Keratinocyte (primary cell): ENCODE measurements at places on chromosomes 5 and 9. TPM values are rescaled to one million over a fixed set of nuclear protein-coding genes. Genes with fewer than 3 reads are reported as not detected.

DNA sequence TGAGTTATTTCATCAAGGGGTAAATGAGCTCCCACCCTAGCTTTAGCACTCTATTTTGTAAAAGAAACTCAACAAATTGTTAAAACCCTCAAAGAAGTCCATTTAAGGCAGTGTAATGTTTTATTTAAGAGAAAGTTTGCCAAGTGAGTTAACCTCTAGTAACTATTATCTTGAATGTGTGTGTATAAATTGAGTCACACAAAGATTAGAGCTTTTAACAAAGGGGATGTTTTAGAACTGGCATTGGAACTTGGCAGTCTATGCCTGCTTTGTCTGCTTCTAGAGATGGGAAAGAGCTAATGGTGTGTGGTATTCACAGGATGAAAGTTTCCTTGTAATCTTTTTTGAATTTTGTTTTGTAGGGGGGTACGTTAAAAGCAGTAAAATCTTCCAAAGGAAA is 33.2 kb downstream of the KDM3B start:
- no peaks in the 10 kb centered on the region for H3K4me1 ChIP-seq
- DNase-seq = no peak
- no peak overlapping the region for H3K27ac ChIP-seq
- peaks cover 10% of the 10 kb centered on the region for H3K36me3 ChIP-seq

DNA sequence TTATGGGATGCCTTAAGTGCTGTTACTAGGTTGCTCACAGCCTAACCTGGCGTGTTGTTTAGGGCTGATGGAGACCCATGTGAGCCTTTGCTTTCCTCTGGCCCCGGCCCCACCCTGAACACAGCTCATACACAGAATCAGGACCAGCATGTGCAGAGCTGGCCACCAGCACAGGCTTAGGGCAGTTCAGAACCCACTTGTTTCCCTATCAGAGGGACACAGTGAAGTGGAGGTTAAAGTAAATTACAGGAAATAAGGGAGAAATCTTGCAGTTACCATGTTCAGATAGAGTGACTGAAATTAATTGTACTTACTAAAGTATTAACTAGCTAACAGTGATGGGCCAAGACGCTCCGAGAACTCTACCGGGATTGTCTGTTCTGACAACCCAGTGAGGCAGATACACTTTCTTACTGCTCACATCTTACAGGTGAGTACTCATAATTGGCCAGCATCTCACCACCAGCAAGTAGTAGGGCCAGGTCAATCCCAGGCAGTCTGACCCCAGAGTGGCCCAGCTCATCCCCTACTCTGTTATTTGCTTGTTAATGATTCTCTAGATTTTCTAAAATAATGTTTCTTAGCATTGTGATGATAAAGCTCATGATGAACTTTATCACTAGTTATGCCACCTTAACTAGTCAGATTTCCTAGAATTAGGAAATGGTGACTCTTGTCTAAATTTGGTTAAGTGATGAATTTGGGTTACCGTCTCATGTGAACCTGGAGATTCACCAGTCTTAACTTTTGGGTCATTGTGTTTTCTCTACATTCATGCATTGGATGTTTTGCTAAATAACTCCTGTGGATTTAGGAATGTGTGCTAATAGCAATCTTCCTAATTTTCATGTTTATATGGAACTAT is 15.4 kb downstream of the CCT5 start:
- peaks cover 35% of the 10 kb centered on the region for H3K36me3 ChIP-seq
- peaks cover 15% of the 10 kb centered on the region for H3K4me1 ChIP-seq
- H3K27me3 ChIP-seq = no peaks in the 10 kb centered on the region
- no peak overlapping the region for H3K27ac ChIP-seq
- DNase-seq = no peak

DNA sequence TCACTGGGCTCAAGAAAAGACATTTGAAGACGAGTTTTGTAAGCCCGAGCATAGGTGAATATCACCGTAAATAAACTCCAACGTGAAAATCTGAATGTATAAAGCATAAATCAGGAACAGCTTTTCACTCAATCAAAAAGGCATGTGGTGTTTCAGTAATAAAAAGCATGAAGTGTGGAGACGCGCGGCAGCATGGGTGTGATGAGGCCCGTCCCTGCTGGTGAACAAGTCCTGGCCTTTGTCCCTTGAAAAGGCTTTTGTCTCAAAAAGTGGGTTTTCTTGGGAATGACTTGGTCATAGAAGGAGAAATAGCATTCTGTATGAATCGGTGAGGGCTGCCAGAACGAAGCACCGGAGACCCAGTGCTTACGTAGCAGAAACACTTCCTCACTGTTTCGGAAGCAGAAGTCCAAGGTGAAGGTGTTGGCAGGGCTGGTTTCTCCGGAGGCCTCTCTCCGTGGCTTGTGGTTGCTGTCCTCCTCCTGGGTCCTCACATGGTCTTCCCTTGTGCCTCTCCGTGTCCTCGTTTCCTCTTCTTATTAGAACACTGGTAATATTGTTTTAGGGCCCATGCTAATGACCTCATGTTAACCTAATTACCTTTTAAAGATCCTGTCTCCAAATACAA is 24.9 kb downstream of the ROPN1L start:
- H3K4me1 ChIP-seq = peaks cover 11% of the 10 kb centered on the region
- DNase-seq = no peak
- no peak overlapping the region for H3K4me3 ChIP-seq
- H3K27ac ChIP-seq = no peak overlapping the region

GRCh38 chr5:2582106-2582505 is 169.4 kb downstream of the IRX2 start:
- peaks cover 5% of the 10 kb centered on the region for H3K27me3 ChIP-seq
- H3K36me3 ChIP-seq = no peaks in the 10 kb centered on the region
- DNase-seq = no peak
- H3K4me3 ChIP-seq = no peak overlapping the region
- no peak overlapping the region for H3K27ac ChIP-seq

DNA sequence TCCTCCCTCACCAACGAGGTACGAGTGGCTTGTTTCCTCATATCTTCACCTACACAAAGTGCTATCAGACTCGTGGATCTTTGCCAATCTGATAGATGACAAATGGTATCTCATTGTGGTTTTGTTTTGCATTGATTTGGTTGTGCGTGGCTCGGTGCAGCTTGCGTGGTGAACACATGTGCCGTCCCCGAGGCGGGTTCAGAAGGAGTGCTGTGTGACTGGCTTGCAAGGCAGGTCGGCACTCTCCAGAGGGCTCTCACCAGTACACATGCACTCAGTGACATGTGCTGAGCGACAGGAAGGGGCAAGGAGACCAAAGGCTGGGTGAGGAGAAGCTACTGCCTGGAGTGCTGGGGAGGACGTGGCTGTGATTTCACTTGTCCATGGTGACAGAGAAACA is 95.3 kb upstream of the PITX1 start:
- peaks cover 26% of the 10 kb centered on the region for H3K4me1 ChIP-seq
- no peaks in the 10 kb centered on the region for H3K36me3 ChIP-seq
- no peak for DNase-seq
- peaks cover 6% of the 10 kb centered on the region for H3K27me3 ChIP-seq

- H3K27me3 ChIP-seq = no peaks in the 10 kb centered on the region
- H3K27ac ChIP-seq = no peak overlapping the region
- peaks cover 38% of the 10 kb centered on the region for H3K4me1 ChIP-seq
- H3K36me3 ChIP-seq = no peaks in the 10 kb centered on the region
Measured at GRCh38 chr5:10699987-10700386, 61.0 kb downstream of the DAP start.

- H3K27me3 ChIP-seq = no peaks in the 10 kb centered on the region
- H3K4me3 ChIP-seq = peak within 1 kb of the TSS; percentile 73
- H3K27ac ChIP-seq = peak within 1 kb of the TSS; percentile 22
- H3K4me1 ChIP-seq = peaks cover 4% of the 10 kb centered on the region
Measured at GRCh38 chr5:112419164-112419985, at the start of gene EPB41L4A. TSS of gene EPB41L4A (minus strand) at chr5:112419277. CDS start at chr5:112419039, 238 bp downstream.

The PDGFRB gene
- 0.14 TPM in 1 of 3 replicates, not detected in the others for polyA plus RNA-seq

- peaks cover 27% of the 10 kb centered on the region for H3K4me1 ChIP-seq
- no peak overlapping the region for H3K4me3 ChIP-seq
- DNase-seq = no peak
- peak overlapping the region; percentile 36 for H3K27ac ChIP-seq
Measured at GRCh38 chr5:111783537-111783936, 26.5 kb upstream of the NREP start.

The F2R gene
- polyA plus RNA-seq = 56.8 to 59.9 TPM (median 58.0 TPM) in 3 replicates

- no peaks in the 10 kb centered on the region for H3K36me3 ChIP-seq
- no peak for DNase-seq
- H3K27ac ChIP-seq = peak overlapping the region; percentile 96
- H3K4me1 ChIP-seq = peaks cover 4% of the 10 kb centered on the region
- H3K4me3 ChIP-seq = peak overlapping the region; percentile 73
Measured at GRCh38 chr5:43482490-43483297, 971 bp downstream of the TMEM267 start.

The BNC2 gene
- polyA plus RNA-seq = 1.1 to 2.2 TPM (median 1.1 TPM) in 3 replicates

- H3K4me3 ChIP-seq = no peak overlapping the region
- DNase-seq = no peak
- no peaks in the 10 kb centered on the region for H3K27me3 ChIP-seq
- no peak overlapping the region for H3K27ac ChIP-seq
Measured at GRCh38 chr9:113416149-113416721, 5.7 kb downstream of the C9orf43 start.

- H3K4me3 ChIP-seq = no peak overlapping the region
- DNase-seq = no peak
- H3K27ac ChIP-seq = no peak overlapping the region
- no peaks in the 10 kb centered on the region for H3K4me1 ChIP-seq
- no peaks in the 10 kb centered on the region for H3K36me3 ChIP-seq
Measured at GRCh38 chr9:70817311-70817710, 304.1 kb downstream of the TRPM3 start.

- no peak overlapping the region for H3K27ac ChIP-seq
- peaks cover 2% of the 10 kb centered on the region for H3K4me1 ChIP-seq
- DNase-seq = peak; percentile 32
- no peaks in the 10 kb centered on the region for H3K27me3 ChIP-seq
- H3K4me3 ChIP-seq = no peak overlapping the region
- no peaks in the 10 kb centered on the region for H3K36me3 ChIP-seq
Measured at GRCh38 chr5:157651623-157652376, 438 bp downstream of the SOX30 start.

GRCh38 chr9:130213911-130214761 is 41.9 kb downstream of the NCS1 start:
- no peak for DNase-seq
- H3K27me3 ChIP-seq = no peaks in the 10 kb centered on the region
- no peak overlapping the region for H3K27ac ChIP-seq
- H3K36me3 ChIP-seq = peaks cover 10% of the 10 kb centered on the region

GRCh38 chr5:74579215-74579614 is 61.3 kb downstream of the ENC1 start:
- no peak overlapping the region for H3K4me3 ChIP-seq
- no peaks in the 10 kb centered on the region for H3K27me3 ChIP-seq
- H3K4me1 ChIP-seq = peaks cover 30% of the 10 kb centered on the region
- DNase-seq = no peak
- H3K36me3 ChIP-seq = no peaks in the 10 kb centered on the region
- H3K27ac ChIP-seq = no peak overlapping the region

The PCDHGA3 gene
- 0.03 to 0.05 TPM in 2 of 3 replicates, not detected in the other for polyA plus RNA-seq

DNA sequence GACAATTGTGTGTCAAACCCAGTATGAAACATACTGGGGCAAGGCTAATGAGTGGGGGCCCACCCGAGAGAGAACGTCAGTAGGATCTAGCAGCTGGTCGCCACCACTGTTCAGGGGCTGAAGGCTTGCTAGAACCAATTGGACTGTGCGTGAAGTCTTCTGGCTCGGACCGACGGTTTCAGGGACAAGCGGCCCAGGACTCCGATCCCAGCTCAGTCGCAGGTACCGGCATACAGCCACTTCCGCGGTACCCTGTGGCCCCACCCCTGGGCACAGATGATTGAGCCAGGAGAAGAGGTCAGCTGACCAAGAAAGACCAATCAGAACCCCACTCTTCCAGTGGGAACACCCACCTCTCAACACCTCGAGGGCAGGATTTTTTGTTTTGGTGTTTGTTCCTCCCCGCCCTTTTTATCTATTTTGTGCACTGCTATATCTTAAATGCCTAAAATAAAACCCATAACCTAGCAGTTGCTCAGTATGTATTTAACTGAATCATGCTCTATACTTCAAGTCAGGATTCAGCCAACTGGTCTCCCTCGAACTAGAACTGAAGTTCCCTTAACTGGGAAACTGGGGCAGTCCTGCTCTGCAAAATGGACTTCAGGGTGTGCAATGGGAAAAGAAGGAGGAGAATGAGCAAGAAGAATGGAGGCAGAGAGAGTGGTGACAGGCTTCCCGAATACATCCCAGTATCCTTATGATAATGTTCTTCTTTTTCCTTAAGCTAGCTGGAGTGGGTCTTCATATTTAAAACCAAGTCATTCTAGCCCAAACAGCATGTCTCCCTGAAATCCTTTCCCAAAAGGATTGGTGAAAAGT is 21.1 kb upstream of the CPEB4 start:
- H3K27ac ChIP-seq = no peak overlapping the region

The LHX2 gene
- polyA plus RNA-seq = 0.07 TPM in 1 of 3 replicates, not detected in the others
